ENCODE measurements at places on chromosomes 3 and 15.

GRCh38 chr15:42367041-42367440, 7.7 kb downstream of the CAPN3 start:
- DNase-seq = no peak

DNA sequence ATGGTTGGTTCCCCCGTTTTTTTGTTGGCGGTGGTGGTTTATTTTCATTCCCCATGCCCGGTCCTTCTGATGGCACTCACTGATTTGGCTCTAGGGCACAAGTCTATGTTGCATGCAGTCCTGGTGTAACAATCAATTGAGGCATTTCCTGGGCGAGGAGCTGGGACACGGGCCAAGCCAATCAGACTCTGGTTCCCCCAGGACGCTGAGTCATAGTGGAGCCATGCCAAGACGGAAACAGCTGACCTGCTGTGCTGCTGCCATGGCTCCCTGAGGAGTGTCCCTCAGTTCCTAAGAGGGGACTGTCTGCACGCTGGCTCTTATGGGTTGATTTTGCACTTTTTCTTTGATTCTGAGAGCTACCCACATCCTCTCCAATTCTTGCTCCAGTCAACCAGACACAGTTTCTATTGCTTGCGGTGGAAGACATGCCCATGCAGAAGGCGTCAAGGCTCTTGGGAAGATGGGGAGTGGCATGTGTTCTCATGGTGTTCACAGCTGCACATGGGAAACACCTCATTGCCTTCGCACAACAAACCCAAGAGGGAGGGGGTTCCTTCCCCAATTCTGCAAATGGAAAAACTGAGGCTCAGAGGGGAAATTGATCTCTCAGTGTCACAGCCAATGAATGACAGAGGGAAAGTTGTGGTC, 28.3 kb upstream of the ALDH1L1 start:
- DNase-seq = no peak

DNA sequence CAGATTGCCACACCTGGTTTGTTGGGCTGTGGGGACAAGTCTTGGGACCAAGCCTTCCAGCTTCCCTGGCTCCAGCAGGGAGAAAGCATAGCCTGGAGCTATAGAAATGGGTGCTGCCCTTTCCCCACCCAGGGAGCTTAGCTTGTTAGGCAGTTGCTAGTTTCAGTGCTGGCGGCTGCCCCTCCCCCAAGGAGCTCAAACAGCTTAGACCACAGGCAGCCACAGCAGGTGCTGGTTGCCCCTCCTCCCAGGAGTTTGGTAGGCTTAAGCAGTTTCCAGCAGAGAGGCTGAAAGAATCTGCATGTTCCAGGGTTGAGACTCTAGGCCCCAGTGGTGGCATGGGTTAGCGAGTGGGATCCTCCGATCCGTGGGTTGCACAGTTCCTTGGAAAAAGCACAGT, 889.7 kb downstream of the IGSF11 start:
- DNase-seq = no peak

- DNase-seq = no peak
Observed at GRCh38 chr15:70963199-70963598, 70.6 kb downstream of the LRRC49 start.

GRCh38 chr3:13263770-13264467, 156.2 kb downstream of the NUP210 start:
- DNase-seq = no peak

GRCh38 chr15:75063338-75063737, 39.9 kb downstream of the PPCDC start:
- DNase-seq = no peak

GRCh38 chr15:74730619-74731316, 5.4 kb upstream of the CYP1A1 start:
- no peak for DNase-seq

DNA sequence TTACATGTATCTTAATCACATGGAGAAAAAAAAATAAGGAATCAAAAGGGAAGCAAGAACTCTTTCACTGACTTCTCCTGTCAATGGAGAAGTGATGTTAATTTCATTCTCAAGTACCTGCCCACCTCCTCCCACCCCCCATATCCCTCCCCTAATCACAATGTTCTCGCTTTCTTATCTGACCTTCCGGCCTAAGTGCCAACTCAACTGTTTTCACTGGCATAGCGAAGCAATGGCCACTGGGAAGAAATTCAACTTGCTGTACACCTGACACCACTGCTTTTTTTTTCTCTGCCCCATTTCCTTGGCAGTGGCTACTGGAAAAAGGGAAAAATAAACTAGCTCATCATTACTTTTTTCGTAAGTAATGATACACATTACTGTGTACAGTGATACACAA, 3.8 kb downstream of the SGO1 start:
- no peak for DNase-seq

DNA sequence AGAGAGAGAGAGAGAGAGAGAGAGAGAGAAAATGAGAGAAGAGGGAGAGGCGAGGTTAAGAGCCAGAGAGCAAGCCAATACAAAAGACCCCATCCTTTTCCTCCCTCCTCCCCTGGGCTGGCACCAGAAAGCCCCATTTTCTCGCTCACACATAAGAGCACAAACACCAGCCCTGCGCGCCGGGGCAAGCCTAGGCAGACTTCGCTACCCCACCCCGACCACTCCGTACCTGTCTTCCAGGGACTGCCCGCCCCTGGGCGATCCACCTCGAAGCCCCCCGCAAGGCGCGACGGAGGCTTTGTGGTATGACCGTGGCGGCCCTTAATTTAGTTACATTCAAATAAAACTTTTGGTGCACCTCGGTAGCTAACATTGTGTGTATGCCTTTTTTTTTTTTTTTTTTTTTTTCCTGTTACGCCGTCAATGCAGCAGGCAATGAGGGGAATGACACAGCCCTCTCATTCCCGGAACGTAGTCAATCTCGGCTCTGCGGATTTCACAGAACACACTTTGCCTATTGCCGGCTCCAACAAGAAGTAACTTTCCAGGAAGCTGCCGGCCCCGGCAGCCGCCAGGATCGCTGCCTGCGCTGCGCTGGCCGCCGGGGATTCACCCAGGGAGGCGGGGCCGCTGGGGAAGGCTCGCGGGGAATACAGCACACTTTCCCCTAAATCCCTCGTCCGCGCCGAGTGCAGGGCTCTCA, 7.7 kb downstream of the BCL6 start:
- peak; percentile 47 for DNase-seq

GRCh38 chr3:97822359-97822775, 556 bp downstream of the CRYBG3 start:
- peak; percentile 27 for DNase-seq

- no peak for DNase-seq
Observed at GRCh38 chr3:192597506-192597905, 129.8 kb downstream of the FGF12 start.

GRCh38 chr15:53978253-53978906, at the start of gene UNC13C:
Gene UNC13C, plus strand, starts transcription at chr15:53978441. Its CDS starts 34,463 bp downstream, at chr15:54012904.
- DNase-seq = peak; percentile 36

- DNase-seq = peak; percentile 99
Observed at GRCh38 chr15:69394556-69395282, 19.4 kb upstream of the KIF23 start.

DNA sequence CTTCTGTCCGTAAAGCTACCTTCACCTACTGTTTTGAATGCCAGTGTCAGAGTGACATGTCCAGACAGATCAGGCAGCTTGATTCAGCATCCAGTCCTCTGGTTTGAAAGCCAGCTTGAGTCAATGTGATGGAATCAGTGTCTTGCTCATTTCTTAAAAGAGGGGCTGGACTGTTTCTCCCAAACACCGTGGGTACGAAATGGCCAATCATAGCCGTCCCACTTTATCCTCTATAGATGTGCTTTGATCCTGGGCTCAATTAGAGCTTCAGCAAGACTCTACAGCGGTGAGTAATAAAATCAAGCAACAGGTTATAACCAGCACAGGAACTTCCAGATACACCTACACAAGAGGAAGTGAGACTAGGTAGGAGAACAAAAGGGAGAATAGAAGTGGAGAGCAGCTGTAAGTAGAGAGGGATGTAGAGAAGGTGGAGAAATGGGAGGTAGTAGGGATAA, 17.0 kb upstream of the OR5K1 start:
- DNase-seq = no peak

- no peak for DNase-seq
Observed at GRCh38 chr3:66532160-66532587, 31.4 kb upstream of the LRIG1 start.

DNA sequence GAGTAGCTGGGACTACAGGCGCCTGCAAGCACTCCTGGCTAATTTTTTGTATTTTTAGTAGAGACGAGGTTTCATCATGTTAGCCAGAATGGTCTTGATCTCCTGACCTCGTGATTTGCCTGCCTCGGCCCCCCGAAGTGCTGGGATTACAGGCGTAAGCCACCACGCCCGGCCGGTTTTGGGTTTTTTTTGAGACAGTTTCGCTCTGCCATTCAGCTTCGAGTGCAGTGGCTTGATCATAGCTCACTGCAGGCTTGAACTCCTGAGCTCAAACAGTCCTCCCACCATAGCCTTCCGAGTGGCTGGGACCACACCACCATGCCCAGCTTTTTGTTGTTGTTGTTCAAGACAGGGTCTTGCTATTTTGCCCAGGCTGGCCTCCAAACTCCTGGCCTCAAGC, 16.0 kb upstream of the SCAP start:
- no peak for DNase-seq

GRCh38 chr3:170636400-170636973, 50.6 kb upstream of the SLC7A14 start:
- DNase-seq = no peak

DNA sequence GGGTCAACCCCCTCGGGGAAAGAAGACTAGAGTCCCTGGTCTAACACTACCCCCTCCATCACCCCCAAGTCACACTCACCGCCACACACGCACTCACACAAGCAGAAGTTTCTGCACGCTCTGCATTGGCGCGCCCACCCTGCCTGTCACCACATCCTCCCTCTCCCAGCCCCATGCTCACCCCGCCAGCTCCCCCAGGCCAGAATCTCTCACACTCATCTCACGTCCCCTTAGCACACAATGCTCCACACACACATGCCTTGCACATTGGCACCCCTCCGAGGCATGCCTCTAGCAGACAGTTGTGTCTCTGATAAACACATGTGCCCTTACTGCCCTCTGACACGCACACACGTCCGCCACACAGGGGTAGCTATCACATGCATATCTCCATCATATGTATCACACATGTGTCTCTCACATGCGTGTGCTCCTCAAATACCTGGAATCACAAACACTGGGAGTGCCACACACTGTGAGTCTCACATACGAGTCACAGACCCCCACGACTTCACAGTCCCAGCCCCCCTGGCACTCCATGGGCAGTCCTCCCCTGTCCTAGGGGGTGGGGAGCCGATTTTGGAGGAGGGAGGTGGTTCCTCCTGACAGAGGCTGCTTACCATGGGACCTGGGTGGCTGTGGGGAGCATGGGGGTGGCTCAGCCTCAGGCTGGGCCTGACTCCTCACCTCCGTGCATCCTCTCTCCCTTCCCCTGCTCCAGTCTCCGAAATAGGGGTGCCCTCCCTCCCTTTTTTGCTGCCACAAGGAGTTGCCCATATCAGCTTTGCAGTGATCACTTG, 898 bp downstream of the FBLN2 start:
- DNase-seq = no peak

DNA sequence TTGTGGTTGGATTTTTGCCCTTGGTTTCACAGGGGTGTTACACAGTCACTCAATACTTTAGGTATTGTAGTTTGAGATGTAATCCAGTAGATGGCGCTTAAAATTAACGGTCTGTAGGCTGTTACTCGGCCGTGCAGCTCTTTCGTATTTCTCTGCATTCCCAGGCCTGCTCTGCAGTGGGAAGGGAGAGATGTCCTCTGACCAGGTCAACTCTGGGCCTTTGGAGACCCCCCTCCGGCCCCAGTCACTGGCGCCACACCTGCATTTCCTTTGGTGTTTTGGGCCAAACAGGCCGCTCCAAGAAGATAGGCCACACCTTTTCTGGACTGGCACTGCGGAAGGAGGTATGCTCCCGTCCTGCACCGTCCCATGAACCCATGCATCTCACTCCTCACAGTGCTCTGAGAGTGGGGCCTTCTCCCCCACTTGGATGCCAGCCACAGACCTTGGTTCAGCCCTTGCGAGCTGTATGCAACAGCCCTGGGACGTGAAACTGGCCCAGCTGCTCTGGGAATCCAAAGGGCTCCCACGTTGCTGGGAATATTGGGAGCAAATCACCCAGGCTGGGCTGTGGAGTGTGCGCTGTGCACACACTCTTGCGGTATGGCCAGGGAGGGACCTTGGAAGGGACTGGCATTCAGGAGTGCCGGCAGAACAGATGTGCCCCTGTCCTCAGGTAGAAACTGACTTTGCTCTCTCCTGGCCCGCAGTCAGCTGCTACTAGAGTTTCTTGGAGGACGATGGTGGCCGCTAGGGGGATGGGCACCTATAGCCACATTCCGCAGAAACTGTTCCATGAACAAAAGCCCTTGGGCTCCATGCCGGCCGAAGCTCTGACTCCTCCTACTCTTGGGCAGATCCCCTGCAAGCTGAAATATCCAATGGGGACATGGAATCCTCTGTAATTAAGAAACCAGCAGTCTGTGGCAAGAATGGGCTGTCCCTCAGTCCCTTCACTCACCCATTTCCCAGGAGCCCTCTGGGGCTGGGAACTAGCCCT, 410.5 kb upstream of the CADM2 start:
- DNase-seq = peak; percentile 8

DNA sequence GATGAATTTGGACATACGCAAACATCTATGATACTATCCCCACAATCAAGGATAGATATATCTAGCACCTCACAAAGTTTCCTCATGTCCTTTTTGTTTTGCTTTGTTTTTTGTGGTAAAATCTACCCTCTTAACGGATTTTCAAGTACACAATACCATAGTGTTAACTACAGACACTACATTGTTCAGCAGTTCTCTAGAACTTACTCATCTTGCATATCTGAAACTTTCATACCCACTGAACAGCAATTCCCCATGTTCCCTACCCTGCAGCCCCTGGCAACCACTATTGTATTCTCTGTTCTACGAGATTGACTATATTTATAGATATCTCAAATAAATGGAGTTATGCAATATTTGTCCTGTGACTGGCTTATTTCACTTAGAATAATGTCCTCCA, 58.1 kb upstream of the TJP1 start:
- no peak for DNase-seq

DNA sequence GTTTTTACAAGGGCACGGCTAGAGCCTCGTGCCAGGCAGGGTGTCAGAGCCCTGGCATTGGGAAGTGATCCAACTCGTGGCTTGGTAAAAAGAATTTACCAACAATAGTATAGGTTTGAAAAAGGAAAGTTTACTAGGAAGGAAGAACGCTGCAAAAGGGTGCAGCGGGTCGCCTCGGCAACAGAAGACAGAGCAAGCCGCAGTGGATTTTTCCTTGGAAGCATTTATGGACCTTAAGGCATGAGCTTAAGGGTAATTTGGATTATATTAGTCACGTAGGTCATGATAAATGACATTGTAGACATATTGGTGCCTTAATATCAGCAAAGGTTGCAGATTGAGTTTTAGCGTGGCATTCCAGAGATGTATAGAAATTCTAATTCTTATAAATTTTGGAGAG, 163.4 kb upstream of the PPP2R3A start:
- DNase-seq = no peak

Measured in neural crest cell (in vitro differentiated cells).